ENCODE measurements at places on chromosomes 4 and X.

GRCh38 chr4:70704215-70704930 lies 16.0 kb downstream of the UTP3 start:
- DNase-seq, result no peak

DNA sequence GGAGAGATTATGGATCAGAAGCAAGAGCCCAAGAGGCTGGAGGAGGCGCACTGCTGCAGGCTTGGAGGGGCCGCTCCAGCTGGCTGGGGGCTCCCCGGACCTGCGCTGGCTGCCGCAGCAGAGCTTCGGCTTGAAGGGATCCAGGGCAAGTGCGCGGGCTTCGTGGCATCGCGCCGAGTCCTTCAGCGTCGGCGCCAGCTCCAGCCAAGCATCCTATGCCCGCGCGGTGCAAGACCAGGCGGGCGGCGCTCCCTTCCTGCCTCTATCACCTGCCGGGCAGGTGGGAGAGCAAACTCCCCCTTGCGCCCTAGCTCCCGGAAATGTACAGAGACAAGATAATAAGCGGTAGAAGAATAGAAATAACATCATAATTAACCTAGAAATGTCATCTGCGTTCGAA lies 10.5 kb upstream of the UCP1 start:
- DNase-seq, result no peak

- no peak for DNase-seq
Observed at GRCh38 chrX:103330681-103331288, 746 bp downstream of the TCEAL7 start.

- no peak for DNase-seq
Observed at GRCh38 chrX:110043506-110043905, 40.6 kb downstream of the TMEM164 start.

DNA sequence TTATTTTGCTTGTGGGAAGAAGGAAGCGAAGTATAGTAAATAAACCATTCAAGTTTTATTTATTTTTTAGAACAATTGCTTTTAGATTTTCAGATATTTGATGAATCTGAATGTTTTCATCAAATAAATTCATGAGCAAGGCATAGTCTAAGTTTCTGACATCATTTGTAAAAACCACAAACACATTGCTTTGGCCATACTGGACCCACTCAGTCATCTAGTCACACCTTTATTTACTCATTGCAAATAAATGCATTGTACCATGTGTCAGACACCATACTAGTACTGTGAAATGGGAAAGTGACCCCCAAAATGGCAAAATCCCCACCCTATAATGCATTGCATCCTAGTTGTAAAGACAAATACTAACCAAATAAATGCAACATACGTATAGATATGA lies 449.1 kb upstream of the SMIM31 start:
- no peak for DNase-seq

GRCh38 chr4:165299399-165300060 lies 27.9 kb upstream of the MSMO1 start:
- no peak for DNase-seq

- no peak for DNase-seq
Observed at GRCh38 chr4:19213388-19213787, 1038.3 kb upstream of the SLIT2 start.

GRCh38 chr4:150280081-150280895 lies 202.0 kb downstream of the DCLK2 start:
- no peak for DNase-seq

DNA sequence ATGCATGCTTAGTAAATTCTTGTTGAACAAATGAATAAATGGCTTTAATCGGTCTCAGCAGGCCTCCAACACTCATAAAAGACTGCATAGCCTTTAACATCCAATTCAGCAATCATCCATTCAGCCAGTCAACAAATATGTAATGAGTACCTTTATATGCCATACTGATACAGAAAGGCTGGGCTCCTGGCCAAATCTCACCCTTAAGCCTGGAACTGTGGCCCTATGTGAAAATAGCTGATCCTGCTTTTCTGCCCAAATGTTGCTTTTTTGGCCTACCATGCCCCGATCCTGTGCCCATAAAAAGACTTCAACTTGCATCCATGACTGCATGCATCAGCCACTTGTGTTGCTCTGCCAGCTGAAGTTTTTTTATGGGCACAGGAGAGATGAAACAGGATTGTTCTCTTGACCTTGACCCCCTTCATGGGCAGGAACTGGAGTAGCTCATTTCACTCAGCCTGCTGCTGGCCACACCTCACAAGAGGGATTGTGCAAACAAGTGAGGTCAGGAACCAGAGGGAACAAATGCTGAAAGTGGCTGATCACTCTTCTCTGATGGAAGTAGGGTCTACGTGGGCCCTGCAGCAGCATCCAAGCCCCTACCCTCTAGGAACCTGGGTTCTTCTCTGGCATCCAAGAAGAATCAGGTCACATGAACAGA lies 75.6 kb downstream of the NPY1R start:
- no peak for DNase-seq

DNA sequence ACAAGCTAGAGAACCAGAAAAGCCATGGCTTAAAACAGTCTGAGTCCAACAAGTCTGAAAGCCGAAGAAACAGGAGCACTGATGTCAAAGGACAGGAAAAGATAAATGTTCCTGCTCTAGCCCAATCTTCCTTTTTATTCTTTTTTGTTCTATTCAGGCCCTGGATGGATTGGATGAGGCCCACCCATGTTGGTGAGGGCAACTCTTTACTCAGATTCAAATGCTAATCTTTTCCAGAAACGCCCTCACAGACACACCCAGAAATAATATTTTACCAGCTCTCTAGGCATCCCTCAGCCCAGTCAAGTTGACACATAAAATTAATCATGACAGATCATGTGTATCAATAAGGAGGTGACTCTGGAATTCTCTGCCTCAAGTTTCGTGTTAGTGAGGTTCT lies 1002.7 kb downstream of the STPG2 start:
- no peak for DNase-seq

GRCh38 chr4:77154065-77154464 lies 2.9 kb upstream of the CCNG2 start:
- DNase-seq, result no peak

GRCh38 chrX:68387776-68388175 lies 45.5 kb downstream of the OPHN1 start:
- DNase-seq, result no peak

DNA sequence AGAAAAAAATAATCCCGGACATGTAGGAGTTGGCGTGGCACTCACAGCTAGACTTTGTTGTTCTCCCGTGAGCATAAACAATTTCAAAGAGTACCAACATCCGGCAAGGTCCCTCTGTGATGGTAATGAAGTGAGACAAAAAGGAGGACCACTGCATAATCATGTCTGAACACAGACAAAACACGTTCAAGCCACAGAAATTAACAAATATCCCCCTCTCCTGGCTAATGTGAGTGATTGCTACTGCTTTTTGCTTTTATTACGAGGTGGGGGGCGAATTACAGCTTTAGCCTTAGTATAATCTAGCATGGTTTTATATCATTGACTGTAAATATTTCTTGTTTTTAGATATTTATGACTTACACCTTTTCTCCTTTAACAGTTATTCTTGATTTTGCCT lies 118.5 kb downstream of the PLS3 start:
- no peak for DNase-seq

DNA sequence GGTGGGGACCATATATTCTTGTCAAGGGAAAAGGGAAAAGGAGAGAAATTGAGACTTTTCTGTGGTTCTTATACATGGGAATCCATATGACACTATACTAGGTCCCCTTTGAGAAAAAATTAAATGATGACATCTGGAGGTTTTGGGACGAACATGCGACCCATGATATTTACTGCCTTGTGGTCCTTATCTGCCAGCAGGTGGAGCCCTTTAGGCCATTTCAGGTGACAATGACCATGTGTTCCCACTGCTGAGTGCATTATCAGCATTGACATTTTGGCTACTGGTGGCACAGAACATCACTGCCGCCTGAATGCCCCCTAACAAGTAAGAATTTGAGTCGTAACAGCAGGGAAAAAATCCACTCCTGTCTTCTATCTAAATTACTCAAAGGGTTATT lies 843.4 kb downstream of the FSTL5 start:
- DNase-seq, result no peak

DNA sequence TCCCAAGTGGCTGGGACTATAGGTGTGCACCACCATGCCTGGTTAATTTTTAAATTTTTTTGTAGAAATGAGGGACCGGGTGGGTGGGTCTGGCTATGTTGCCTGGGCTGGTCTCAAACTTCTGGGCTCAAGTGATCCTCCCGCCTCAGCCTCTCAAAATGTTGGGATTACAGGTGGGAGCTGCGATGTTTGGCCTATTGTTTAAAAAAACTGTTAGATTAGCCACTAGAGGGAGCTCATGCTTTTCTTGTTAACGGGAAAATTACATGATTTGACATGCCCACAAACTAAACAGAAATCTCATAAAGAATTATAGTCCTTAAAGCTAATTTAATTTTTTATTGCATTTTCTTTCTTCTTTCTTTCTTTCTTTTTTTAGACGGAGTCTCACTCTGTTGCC lies 5.0 kb upstream of the SDAD1 start:
- DNase-seq, result no peak

DNA sequence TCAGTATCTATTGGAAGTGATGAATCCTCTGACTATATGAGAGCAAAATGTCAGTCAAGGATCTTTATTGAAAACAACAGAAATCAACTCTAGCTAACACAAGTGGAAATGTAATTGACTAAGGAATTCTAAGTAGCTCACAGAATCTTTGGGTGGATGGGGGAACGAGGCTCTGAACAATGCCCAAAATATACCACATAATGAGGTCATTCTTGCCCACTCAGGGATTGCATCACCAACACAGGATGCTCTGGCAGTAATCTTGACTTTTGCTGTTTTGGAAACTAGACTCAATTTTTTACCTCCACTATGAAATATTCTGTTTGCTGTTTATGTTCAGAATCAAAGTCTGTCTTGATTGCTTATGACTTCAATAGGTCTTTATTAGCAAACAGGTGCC lies 127.4 kb upstream of the UNC5C start:
- no peak for DNase-seq

DNA sequence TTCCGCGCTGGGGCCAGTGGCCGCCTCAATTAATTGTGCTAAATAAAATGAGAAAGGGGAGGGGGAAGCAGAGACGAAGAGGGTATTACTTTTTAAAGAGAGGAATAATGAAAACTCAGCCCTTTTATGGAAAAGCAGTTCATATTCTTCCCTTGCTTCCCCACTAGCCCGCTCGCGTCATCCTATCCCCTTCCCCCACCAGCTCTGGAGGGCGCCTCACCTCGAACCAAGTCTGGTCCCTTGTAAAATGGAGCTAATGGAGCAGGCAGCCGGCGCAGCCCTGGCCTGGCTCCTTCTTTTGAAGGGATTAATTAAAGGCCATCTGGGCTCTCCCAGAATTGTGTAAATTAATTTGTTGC lies 511 bp upstream of the NKX6-1 start:
- no peak for DNase-seq

GRCh38 chr4:41069838-41070237 lies 144.5 kb downstream of the APBB2 start:
- no peak for DNase-seq

- no peak for DNase-seq
Observed at GRCh38 chr4:138975225-138975624, 40.4 kb upstream of the NOCT start.

DNA sequence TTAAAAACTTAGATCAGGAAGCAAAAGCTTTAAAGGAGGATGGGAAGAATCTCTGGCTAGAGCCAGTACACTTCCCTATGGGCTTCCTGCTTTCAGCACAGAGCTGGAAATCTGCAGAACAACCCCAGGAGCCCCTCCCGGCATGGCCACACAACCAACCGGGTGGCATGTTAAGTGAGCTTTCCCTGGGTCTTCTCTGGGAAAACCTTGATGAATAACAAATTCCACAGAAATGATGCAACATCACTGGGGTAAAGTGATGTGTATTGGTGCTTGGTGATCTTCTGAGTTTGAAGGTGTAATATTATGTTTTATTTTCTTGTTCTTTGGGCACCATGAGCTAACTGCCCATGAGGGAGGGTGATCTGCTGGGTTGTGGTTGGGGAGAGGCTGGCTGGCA lies 22.1 kb downstream of the NHS start:
- DNase-seq, result no peak

GRCh38 chr4:83947125-83947829 lies 411.4 kb downstream of the GPAT3 start:
- DNase-seq, result no peak

GRCh38 chr4:64000241-64000640 lies 409.0 kb downstream of the TECRL start:
- DNase-seq, result no peak

GRCh38 chr4:6301732-6302442 lies 32.2 kb downstream of the WFS1 start:
- no peak for DNase-seq

DNA sequence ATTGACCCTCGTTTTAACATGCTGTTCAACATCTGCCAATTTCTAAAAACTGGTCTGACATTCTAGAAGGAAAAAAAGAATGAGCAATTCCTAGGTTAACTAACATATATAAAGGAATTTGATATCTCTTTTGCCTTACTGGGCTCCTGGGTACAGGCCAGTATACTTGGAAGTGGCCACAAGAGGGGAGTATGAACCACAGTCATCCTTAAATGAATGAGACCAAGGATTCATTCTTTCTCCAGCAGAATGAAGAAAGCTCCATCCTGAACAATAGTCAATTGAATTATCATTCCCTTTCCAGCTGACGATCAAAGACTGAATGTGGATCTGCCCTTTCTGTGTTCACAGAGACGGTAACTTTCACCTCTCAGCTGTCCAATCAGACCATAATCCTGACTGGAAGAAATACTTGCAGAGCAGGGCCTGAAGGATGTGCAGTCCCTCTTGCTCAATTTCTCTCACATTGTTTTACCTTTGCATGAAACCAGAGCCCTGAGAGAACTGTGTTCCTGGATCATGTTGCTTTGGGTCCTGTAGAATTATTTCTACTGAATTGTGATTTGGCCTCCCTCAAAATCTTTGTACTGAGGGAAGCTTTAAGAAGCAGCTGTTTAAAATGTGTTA lies 14.8 kb upstream of the SPARCL1 start:
- DNase-seq, result no peak

GRCh38 chr4:165721815-165722214 lies 151.2 kb upstream of the TLL1 start:
- DNase-seq, result no peak
